CD4-positive, alpha-beta T cell treated with Interleukin-12 subunit alpha and Interleukin-12 subunit beta, for 1 hour (primary cell): ENCODE measurements at places on chromosomes 13 and 19.
A peak's percentile ranks its signal among the peaks of the same experiment; 100 is the strongest.

DNA sequence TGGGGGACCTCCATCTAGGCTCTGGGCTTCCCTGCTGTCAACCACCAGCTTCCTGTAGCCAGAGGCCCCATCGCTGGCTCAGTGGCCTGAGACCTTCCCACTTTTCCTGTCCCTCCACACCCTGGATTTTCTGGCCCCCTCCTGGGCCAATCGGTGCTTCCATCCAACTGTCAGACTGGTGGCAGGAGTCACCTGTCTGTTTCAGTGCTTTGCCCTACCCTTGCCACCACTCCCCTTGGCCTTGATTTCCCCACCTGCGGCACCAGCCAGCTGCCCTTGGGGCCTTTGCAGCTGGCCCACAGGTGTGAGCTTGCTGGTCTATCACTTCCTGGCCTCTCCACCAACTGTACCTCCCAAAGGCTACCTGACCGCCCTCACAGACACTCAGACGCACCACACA, 12.5 kb downstream of the VSIG10L start:
- DNase-seq: no peak

- peak; percentile 39 for DNase-seq
Observed at GRCh38 chr19:19628501-19629134, 598 bp upstream of the LPAR2 start.

- peak; percentile 86 for DNase-seq
Observed at GRCh38 chr13:30607908-30608307, 9.8 kb upstream of the USPL1 start.

GRCh38 chr19:41784743-41785142, 11.6 kb upstream of the CEACAM3 start:
- DNase-seq: no peak

DNA sequence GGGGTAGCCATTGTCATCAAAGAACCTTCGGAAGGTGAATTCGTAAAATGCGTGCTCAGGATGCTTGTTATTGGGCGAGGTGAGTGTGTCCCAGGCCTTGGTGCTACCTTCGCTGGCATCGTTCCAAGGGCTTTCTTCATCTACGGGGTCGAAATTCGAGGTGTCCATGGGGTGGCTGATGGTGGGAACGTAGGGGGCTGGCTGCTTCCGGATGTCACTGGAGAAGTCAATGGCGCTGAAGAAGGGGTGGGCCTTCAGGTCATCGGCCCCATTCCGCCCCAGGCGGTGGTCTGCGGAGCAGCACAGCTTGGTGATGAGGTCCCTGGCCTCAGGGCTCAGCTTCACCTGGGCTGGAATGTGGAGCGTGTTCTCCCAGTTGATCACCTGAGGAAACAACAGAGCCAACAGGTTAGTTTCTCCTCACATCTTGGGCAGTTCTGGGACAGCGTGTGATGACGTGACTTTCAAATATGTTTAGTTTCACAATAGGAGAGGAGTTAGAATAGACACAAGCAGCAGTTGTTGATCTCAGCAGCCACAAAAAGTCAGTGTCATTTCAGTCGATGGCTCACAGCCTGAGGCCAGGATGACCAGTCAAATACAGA, 72.5 kb upstream of the XPO4 start:
- DNase-seq: no peak

GRCh38 chr13:37835392-37835791, 34.2 kb downstream of the TRPC4 start:
- no peak for DNase-seq

DNA sequence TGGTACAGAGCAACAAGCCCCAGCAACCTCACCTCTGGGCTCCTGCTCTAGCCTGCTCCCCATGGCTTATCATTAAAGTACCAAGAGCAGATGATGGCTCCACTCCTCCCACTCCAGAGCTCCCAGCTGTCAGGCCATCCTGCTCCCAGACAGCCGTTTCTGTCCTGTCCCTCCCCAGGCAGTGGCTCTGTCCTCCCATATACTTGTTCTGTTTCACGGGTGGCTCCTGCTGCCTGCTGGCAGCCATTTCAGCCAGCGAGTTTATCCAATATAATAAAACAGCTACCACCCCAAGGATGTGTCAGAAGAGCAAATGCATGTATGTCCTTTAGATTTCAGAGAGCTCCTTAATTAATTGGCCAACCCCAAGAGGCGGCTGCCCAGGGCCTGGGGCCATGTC, 79.4 kb upstream of the VSTM2B start:
- no peak for DNase-seq
